ENCODE measurements at places on chromosomes 2 and 18. TPM values are rescaled to one million over a fixed set of nuclear protein-coding genes. Genes with fewer than 3 reads are reported as not detected.

- no peak for DNase-seq
These were observed 28.0 kb downstream of the AGAP1 start for GRCh38 chr2:235521844-235522243.

- DNase-seq = no peak
These were observed 553.3 kb downstream of the ARHGAP15 start for GRCh38 chr2:143682436-143683055.

DNA sequence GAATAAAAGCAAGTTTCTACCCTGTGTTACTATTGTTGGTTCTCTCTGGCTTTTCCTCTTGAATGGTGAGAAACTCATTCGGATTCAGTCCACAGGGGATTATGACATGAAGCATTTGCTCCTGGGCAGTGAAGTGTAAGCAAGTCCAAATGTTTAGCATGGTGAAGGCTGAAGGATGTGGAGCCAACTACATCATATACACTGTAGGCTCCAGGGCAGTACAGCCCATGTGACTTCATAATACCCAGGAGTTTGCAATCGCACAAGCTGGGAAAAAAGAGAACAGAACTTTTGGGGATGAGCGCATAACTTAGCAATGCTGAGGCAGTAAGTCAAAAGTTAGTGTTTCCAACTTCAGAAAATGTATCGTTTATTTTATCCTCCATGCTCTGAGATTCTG, 695.7 kb upstream of the POU3F3 start:
- no peak for DNase-seq

The SPHKAP gene
- not detected for total RNA-seq

- DNase-seq = no peak
These were observed 533.1 kb downstream of the RNF144A start for GRCh38 chr2:7450188-7450832.

DNA sequence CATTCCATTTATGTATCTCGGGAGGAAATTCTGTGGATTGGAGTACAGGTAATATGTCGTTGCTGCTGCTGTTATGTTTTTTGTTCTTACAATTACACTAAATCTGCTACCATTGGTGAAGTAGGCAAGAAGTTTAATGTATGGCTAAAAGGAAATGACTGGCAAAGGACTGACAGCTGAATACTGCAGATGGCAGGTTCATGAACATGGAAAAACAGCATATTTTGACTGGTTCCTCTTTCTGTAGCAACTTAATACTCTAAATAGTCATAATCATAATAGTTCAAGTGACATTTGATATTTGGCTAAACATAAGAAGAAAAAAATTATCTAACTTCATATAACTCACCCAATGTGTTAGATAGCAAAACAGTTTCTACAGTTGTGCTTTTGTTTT, 84.5 kb upstream of the PGAP1 start:
- DNase-seq = no peak

The TMEM200C gene
- 0.10 TPM for total RNA-seq

GRCh38 chr18:70463085-70463484, 174.2 kb downstream of the SOCS6 start:
- DNase-seq = no peak

The LYG2 gene
- total RNA-seq = not detected

The NAT8 gene
- not detected for total RNA-seq

The STRN gene
- total RNA-seq = 37.4 TPM

GRCh38 chr18:43442571-43442970, 165.3 kb upstream of the SYT4 start:
- DNase-seq = no peak

- DNase-seq = no peak
These were observed 615.3 kb downstream of the BCL11A start for GRCh38 chr2:59938181-59938580.

DNA sequence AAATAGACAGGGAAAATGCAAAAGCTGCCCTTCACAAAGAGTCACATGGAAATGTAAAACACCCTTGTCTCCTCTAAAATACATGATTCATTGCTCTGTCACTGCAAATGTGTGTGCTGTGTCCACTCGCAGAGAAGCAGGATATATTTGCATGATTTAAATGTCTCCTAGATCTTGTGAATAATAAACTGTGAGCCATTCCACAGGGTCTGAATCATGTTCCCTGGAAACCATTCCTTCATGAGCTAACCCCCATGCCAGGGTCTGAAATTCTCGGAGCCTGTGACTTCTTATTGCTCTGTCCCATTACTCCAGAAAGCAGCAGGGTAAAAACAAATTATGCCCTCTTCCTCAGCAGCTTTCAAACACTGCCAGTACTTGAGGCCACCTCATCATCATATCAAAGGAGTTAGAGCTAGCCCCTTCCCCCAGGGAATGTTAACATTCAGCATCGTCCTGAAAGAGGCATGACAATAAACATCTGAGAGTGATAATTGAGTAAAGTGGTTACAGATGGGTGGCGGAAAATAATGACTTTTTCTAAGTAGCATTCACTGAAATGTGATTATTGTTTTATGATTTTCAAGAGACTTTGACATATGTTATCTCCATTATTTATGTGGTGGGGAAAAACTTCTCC, 11.7 kb upstream of the CNGA3 start:
- DNase-seq = peak; percentile 20

- no peak for DNase-seq
These were observed 252.2 kb downstream of the KLHL29 start for GRCh38 chr2:23637011-23637778.

DNA sequence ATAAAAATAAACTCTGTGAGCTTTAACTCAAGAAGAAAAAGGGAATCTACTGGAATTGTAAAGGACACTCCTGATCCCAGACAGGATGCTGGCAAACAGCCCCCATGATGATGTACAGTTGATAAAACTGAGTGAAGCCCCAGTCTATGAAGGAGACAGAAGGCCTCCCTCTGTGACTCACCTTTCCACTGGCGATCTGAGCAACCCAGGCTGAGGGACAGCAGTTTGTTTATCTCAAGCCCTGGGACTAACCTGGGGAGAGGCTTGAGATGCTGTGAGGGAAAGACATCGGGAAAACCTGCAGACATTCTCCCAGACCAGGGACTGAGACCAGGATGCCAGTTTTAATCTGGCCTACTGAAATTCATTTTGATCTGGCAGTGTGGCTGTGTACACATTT, 104.5 kb upstream of the CDH2 start:
- no peak for DNase-seq

GRCh38 chr18:76425146-76426131, 69.6 kb downstream of the ZNF516 start:
- DNase-seq = no peak

DNA sequence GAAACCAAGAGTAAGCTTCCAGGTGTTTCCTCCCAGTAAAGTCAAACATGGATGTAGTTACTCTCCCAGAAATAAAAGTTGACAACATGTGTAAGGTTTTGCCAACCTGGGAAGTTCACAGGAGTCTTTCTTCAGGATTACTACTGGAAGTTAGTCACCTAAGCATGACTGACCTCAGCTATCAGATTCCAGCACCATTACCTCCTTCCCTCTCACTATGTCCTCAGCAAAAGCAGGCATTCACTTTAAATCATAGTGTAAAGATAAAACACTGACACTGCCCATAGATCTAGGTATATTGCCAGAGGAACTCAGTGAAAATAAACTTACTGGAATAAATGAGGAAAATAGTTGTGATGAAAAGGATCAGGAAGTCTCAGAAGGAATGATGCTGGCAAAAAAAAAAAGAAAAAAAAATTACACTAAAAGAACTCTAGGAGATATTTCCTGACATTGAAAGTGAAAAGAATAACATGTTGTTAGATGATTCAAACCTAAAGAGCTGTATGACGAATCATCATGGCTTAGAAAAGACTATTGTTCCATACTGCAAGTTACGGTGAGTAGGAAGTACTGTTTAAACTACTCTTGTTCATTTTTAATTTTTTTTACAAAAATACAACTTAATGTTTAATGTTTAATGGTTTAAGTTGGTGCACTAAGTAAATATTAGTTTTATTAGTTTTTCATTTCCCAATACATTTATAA, 484.5 kb upstream of the ZNF804A start:
- DNase-seq = no peak

DNA sequence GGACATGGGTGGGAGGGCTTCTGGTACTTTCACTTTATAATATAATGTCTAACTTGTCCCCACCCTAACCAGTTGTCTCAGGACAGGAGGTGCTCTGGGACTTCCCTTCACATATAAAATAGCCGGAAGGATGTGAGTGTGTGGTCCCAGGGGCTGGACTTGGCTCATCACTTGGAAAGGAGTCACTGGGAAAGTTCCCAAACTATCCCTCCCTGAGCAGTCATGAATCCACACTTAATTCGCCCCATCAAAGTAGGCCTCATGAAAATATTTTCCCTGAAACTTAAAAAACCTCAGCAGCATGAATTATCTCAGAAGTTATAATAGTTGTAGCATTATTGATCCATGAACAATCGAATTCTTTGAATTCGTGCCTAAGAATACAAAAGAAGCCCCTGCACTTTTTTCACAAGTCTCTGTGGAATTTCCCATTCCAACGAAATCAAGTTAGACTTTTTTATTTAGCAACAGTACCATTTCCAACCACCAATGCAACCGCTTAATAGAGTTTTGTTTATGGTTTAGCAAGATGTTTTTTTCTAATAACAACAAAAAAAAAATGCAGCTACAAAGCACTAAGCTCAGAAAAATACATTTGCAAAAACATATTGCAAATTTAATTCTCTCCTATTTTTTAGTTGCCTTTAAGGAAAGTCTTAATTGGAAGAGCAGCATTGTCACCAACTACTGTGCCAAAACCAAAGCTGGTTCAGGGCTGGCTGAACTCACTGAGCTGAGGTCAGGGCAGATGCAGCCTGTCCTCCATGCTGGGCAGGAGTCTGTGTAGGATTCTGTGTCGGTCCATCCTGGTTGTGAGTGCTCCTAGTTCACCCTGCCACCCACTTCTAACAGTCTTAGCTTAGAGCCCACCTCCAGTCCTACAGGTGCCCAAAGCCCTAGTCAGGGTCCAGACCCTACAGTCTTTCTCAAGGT, 68.8 kb upstream of the SPTBN1 start:
- DNase-seq = no peak

DNA sequence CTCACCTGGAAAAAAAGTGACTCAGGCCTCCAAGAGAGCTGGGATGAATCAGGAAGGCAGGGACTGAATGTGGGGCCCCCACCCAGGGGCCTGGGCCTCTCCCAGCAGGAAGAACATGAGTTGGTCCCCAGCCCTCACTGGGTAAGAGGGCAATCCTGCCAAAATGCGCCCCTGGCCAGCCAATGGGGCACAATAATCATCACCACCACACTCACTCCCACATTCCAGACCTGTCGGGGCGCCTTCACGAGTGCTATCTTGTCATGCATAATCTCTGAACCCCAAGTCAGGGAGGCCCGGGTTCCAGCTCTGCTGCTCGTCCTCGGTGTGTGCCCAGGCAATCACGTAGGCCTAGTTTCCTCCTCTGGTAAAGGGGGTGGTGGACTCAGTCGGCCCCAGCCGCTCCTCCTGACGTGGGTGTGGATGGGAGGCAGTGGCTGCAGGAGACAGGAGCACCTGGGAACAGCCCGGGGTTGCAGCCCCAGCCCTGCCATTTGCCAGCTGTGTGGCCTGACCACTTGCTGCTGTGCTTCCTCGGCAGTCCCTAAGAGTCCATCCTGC, 115.1 kb downstream of the CYP26B1 start:
- DNase-seq = no peak

The FAM237A gene
- not detected for total RNA-seq

- no peak for DNase-seq
These were observed 25.7 kb upstream of the CRIM1 start for GRCh38 chr2:36329746-36330472.

GRCh38 chr2:201709747-201710146, 11.3 kb upstream of the MPP4 start:
- DNase-seq = no peak

- DNase-seq = no peak
These were observed 309.5 kb upstream of the CCDC68 start for GRCh38 chr18:55268628-55269275.

All from Panc1 (cell line).